CD4-positive, alpha-beta T cell treated with Interleukin-6 at 100 ng/mL for 8 hours (primary cell): ENCODE measurements at places on chromosomes 5 and 9.

GRCh38 chr9:108536836-108537601 lies 318.8 kb downstream of the ACTL7B start:
- no peak for DNase-seq

- DNase-seq = no peak
Observed at GRCh38 chr5:62690421-62690820, 111.8 kb downstream of the LRRC70 start.

DNA sequence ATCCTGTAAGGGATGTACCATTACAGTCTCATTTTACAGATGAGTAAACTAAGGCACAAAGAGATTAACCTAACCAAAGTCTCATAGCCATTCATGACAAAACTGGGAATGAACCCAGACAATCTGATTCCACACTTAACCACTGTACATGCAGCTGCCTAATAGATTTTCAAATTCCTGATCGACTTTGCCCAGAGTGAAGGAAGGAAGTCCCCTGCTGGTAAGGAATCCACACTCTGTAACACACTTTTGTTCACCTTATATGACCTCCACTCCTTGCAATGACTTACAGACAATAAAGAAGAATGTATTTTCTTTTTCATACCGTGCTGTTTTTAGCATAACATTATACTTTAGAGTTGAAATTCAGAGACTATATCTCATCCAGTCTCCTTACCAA lies 31.3 kb upstream of the PLPP6 start:
- no peak for DNase-seq

- no peak for DNase-seq
Observed at GRCh38 chr5:28703651-28704260, 1665.4 kb upstream of the CDH9 start.

DNA sequence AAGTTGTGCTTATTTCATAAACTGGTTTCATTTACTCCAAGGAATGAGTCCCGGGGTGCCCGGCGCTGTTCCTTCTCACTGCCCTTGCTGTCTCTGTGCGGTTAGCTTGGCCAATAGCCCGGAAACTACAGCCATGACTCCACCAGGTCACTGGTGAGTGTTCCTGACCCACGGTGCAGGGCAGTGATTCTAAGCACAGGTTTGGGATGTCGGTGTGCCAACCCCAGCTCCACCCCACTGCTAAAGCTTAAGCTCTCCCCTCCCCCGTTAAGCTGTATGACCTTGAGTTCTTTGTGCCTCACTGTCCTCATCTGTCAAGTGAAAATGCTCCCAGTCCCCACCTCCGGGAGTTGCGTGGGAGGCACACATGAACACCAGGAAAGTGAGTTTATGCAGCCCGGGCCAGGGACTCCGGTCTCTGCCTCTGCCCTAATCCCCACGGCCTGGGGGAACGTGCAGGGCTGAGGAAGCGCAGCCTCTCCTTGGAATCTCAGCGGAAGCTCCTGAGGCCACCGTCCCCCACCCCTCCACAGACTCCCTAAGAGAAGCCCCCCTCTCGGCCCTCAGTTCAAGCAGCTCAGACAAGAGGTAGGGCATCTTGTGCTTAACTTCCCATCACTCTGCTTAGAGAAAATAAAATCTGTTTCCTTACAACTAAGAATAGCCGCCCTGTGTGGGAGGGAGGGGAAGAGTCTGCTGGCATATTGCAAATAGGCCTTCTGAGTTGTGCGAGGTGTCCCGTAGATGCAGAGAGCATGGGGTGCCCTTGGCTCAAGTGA lies 92.0 kb upstream of the RAI14 start:
- no peak for DNase-seq

- no peak for DNase-seq
Observed at GRCh38 chr9:75876999-75877640, 13.4 kb upstream of the PCSK5 start.

DNA sequence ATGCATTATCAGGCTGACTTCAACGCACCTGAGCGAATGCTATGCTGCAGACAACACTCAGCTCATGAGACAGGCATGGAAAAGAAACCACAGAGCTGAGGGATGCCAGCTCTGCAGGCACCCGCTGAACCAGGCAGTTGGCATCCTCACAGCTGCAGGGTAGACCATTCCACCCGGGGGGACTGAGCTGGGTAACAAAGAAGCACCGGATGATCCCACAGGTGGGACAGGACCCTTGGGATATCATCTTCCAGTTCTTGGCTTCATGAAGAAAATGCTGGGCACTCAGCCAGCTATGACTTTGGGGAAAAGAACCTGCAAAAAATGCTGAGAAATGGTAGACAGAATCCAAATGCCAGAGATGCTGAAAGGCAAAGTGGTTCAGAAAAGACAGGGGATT lies 9.6 kb downstream of the EPB41L4B start:
- DNase-seq = no peak

DNA sequence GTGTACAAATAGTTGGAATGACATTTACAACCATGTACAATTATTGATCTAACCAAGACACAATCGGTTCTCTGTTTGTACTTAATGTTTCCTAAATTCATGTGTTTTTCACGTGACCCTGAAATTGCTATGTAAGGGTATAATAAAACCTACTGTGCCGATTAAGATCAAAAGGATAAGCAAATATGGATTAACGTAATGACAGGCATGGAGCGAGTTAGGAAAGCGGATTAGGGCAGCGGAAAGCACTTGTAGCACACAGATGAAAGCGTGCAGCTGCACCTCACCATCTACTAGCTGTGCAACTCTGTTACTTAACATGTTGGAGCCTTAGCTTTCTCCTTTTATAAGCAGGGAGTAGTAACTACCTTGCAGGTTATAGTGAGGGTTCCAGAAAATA lies 38.3 kb upstream of the ZFYVE16 start:
- DNase-seq = no peak

- no peak for DNase-seq
Observed at GRCh38 chr5:153618867-153619266, 128.4 kb downstream of the GRIA1 start.

DNA sequence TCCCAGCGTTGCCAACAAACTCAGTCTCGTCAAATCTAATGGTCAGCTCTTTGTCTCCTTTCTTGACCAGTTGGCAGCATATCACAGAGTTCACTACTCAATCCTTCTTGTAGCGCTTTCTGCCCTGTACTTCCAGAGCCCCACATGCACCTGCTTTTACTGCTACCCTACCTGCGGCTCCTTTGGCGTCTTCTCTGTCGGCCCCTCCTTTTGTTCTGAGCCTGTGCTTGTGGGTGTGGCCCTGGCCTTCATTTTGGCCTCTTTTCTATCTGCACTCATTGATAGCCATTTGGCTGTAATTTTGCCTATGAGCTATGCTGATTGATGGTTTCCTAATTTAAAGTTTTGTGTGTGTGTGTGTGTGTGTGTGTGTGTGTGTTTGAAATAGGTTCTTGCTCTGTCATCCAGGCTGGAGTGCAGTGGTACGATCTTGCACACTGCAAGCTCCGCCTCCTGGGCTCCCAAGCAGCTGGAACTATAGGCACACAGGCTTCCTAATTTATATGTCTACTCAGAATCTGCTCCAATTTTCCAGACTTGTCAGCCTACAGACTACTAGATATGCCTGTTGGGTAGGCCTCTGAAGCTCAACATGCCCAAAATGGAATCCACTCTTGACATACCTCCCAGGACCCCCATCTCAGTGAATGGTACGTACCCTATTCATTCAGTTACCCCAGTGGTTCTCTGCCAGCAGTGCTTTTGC lies 32.3 kb downstream of the ARPC5L start:
- DNase-seq = no peak

- no peak for DNase-seq
Observed at GRCh38 chr9:122322553-122322952, 48.3 kb upstream of the PTGS1 start.

- no peak for DNase-seq
Observed at GRCh38 chr5:84403773-84404172, 19.1 kb upstream of the EDIL3 start.

- DNase-seq = peak; percentile 1
Observed at GRCh38 chr5:132480042-132480441, 10.5 kb downstream of the IRF1 start.

- no peak for DNase-seq
Observed at GRCh38 chr9:104740621-104741020, 6.9 kb upstream of the NIPSNAP3A start.

DNA sequence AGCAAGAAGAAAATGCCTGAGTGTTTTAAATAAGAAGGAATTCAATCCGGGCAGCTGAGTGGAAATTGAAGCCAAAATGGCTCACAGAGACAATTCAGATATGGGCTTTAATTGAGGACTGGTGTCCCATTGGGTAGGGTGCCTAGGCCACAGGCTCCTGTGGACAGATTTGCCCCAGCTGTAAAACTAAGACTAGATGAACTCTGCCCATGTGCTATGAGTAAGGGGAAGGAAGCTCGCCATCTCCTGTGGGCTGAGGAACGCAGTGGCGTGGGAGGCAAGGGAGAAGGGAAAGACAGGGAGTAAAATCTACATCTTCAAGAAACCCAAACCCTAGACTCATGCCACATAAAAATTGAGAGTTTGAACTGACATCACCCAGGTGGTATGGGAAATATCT lies 66.1 kb downstream of the KLHL3 start:
- no peak for DNase-seq
